Tongue (tissue), 3 donors: ENCODE measurements at places on chromosomes 11 and 22. TPM values are rescaled to one million over a fixed set of nuclear protein-coding genes. Genes with fewer than 3 reads are reported as not detected.

The SERPIND1 gene
- total RNA-seq, result not detected

The KRTAP5-1 gene
- total RNA-seq, result not detected

The PANX3 gene
- not detected for total RNA-seq

The PGR gene
- 0.10 TPM for total RNA-seq

The GGTLC2 gene
- not detected for total RNA-seq

The OR52E8 gene
- total RNA-seq, result not detected

The VPS11 gene
- 29.7 TPM for total RNA-seq

The KREMEN1 gene
- 113 TPM for total RNA-seq

The TENM4 gene
- total RNA-seq, result 63.7 TPM

The SLC17A6 gene
- total RNA-seq, result not detected

The PRG3 gene
- 0.41 TPM for total RNA-seq

- DNase-seq, result no peak
These were observed 5.7 kb downstream of the TRPT1 start for GRCh38 chr11:64220271-64220670.

DNA sequence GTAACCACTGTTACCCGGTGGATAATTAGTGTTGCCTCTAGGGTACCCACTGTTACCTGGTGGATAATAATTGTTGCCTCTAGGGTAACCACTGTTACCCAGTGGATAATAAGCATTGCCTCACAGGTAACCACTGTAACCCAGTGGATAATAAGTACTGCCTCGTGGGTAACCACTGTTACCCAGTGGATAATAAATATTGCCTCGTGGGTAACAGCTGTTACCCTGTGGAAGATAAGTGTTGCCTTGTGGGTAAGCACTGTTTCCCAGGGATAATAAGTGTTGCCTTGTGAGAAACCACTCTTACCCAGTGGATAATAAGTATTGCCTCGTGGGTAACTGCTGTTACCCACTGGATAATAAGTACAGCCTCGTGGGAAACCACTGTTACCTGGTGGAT, 9.3 kb upstream of the NXPE4 start:
- no peak for DNase-seq

GRCh38 chr11:64067230-64067993, 31.7 kb downstream of the FLRT1 start:
- DNase-seq, result no peak

GRCh38 chr11:44397586-44398178, 87.7 kb upstream of the ALX4 start:
- no peak for DNase-seq

DNA sequence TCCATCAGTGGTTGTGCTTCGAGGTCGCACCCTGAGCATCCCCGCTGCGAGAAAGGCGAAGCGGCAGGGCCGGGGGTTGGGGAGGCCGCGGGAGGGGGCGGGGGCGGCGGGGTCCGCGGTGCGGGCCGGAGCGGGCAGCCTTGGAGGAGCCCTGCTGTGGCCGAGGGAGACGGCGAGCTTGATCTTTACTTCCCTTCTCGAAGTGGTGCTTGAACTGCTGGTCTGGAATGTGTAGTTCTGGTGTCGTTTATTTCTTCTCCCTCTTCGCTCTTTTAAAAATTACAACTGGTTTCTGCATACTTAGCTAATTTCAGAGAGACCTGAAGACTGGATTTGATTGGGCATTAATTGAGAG, 1.1 kb downstream of the APLP2 start:
- DNase-seq, result peak; percentile 39

- no peak for DNase-seq
These were observed 93.2 kb downstream of the TBC1D22A start for GRCh38 chr22:46855681-46856080.

DNA sequence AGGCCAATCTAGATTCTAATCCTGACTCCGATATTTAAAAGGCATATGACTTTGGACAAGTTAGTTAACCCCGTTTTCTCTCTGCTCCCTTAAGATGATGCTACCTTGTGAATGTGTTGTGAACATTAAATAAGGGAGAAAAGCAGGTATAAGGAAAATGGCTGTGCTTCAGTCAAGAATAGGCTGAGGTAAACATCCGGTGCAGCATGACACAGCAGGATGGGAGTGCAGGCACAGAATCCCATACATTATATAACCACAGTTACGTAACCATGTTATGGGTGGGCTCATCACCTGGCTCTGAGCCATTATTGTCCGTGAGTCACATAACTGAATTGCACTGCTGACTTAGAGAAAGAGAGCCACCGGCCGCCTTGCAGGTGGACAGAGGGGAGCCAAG, 382.2 kb upstream of the ANO5 start:
- no peak for DNase-seq

- DNase-seq, result no peak
These were observed 23.2 kb downstream of the MEI1 start for GRCh38 chr22:41722496-41722895.

- DNase-seq, result peak; percentile 81
These were observed 577 bp upstream of the DKK3 start for GRCh38 chr11:12008790-12009616.

DNA sequence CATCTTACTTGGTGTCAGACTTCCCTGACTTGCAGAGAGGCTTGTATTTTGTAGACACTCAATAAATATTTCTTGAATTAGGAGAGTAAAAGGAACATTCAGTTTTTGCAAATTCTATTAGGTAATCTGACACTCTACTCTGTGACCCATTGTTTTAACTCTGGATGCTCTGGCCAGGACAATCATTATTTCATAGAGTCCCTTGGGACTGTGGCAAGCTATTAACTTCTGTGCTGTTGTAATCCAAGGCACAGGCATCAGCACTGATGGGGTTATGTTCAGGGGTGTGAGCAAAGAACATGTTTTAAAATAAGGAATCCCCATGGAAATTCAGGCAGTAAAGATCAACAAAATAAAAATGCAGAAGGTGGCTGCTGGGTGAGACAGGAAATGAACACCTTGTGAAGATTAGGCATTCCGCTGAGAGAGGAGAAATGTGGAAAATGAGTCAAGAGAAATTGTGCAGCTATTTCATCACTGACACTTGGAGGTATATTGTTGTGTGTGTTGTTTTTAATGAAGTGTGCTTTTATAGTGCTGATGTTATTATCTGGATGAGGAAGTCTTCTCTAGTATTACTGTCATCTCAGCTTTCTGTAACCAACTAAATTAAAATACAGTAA, 175.2 kb downstream of the WNT11 start:
- no peak for DNase-seq

- no peak for DNase-seq
These were observed 72.5 kb downstream of the PACS1 start for GRCh38 chr11:66142370-66143263.

DNA sequence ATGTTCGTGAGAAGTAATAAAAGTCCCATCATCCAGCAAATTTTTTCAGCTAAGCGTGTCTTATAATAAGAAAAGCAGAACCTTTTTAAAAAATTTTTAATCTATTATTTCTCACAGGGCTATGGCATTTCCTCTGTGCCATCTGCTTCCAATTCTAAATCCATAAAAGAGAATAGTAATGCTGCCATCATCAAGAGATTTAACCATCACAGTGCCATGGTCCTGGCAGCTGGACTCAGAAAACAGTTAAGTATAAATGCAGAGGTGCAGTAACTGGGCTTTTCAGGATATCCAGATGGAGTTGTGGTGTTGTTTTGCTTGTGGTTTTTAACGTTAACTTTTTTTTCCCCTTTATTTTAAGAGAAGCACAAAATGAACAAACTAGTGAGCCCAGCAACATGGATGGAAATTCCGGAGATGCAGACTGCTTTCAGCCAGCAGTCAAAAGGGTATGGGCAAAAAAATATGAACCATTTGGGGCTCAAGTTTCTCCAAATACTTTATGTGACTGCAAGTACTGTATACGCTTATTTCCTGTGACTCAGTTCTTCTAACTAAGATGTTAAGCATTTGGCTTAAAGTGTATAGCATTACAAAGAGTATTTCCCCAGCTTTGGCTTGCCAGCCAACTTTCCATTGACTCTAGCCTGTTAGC, 25.2 kb downstream of the GTF2H1 start:
- DNase-seq, result no peak

GRCh38 chr22:47172771-47173534, 410.5 kb downstream of the TBC1D22A start:
- DNase-seq, result no peak

GRCh38 chr11:3220101-3220500, 1.5 kb upstream of the MRGPRG start:
- no peak for DNase-seq

GRCh38 chr11:67588136-67588503, 4.5 kb downstream of the GSTP1 start:
- DNase-seq, result no peak
